ENCODE measurements at places on chromosomes 7 and 10.

- DNase-seq, result peak; percentile 32
These were observed 27.5 kb downstream of the PVRIG start for GRCh38 chr7:100247152-100247757.

GRCh38 chr10:77267703-77268675, 369.6 kb downstream of the KCNMA1 start:
- DNase-seq, result no peak

DNA sequence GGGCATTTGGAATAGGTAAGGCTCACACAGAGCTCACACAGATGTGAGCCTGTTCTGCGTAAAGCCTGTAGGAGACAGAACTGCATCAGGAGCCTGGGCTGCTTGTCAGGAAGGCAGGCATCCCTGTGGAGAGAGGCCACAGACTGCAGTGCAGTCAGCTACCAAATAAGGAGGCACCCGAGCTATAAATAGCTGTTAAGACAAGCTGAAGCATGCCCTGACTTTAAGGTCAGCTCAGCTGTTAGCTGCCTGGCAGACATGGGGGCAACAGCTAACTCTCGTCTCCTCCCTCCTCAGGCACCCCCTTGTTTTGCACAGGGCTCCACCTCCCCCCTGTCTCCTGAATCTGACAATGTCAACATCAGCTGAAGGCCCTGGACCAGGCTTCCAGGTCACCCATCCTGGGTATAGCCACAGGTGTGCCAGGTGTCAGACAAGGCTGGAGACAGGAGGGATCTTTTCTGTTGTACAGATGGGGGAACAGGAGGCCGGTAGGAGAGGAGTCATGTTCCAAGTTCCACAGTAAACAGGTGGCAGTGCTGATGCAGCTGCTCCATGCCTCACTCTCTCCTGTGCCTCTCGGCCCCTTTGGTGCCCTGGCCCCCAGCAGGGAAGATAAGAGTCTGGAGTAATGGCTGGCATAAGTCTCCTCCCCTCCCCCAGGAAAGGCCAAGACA, 27.6 kb upstream of the MKRN1 start:
- peak; percentile 41 for DNase-seq

DNA sequence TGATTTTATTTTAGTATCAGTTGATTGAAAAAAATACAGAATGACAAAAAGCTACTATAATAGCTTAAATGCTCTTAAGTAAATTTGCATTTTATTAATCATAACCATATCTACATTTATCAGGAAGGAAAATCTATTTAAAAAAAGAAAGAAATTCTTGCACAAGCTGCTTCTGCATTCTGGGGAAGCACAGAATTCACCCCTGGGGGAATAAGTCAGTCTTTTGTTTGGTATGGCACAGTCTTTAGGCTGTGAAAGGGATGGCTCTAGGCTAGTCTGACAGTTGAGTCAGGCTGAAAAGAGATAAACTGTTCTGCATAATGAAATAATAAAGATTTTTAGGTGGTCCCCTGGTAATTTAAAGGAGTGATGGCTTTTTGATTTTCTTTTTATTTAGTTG, 37.9 kb downstream of the HTR7 start:
- no peak for DNase-seq

DNA sequence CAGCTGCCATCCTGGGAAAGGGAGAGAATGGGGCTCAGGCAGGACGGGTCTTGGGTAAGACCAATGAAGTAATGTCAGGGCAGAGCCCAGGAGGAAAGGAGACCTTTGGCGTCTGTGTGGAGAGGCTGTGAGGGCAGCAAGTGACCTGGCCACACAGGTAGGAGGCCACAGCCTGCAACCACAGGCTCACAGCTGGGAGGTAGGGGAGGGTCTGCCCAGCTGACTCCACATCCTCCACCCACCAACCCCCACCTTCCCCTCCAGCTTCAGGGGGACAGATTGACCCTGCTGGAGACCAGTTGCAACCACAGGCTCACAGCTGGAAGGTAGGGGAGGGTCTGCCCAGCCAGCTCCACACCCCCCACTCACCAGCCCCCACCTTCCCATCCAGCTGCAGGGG, 262.2 kb upstream of the TCERG1L start:
- DNase-seq, result no peak

DNA sequence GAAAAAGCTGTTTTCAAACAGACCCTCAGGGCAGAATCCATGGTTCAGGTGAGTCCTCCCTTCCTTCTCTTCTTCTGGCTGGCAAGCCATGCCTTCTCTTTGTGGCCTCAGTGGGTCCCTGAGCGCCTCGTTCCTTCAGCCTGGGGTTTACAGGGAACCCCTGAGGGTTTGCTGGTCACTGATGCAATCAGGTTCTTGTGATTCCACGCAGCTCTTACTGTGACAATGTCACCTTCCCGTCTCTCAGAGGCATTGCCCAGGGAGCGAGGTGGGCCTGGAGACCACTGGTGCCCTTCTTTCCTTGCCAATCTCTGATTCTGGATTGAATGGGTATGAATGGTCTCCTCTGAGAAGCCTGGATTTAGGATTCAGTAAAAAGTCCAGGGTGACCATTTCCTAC, 132.2 kb downstream of the ADARB2 start:
- DNase-seq, result no peak

DNA sequence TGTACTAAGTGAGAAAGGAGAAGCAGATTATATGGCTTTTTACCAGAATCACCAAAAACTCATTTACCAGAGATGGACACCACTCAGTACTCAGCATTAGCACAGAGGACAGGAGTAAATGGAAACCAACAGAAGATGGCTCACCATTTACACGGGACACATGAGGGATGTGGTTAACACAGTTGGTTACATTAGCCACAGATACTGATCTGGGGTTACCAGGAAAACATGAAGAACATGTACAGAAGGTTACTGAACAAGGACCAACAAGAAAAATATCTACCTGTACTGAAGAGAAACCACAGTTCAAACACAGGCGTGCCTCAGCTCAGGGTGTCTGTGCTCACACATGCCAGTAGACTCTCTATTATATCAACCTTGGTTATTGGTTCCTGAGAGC, 1285.8 kb upstream of the SORCS1 start:
- no peak for DNase-seq

GRCh38 chr7:45092100-45092930, 3.5 kb upstream of the NACAD start:
- no peak for DNase-seq

GRCh38 chr7:107162475-107162874, 6.3 kb upstream of the HBP1 start:
- no peak for DNase-seq

GRCh38 chr7:84624927-84625326, 430.3 kb upstream of the SEMA3A start:
- DNase-seq, result no peak

DNA sequence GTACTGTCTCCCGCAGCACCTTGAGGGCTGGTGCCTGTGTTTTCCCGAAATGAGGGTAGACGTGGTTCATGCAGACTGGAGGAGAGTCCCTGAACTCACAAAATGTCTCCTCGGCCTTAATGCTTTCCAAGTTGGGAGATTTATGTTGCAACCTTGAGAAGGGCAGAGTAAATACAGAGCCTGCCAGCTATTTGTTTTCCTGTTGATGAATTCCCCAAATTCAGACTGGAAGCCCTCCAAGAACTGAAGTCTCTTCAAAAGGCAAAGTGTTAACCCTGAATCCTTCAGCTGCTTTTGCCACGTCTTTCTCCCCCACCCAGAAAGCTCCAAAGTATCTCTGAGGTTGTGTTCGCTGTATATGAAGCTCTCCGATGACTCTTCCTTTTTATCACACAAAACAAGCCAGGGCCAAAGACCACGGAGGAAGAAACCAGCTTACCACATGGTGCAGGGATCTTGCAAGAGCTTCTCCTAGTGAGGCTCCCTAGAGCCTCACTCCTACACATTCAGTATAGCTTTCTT, 254.7 kb upstream of the NFE2L3 start:
- no peak for DNase-seq

GRCh38 chr7:31123321-31123720, 71.2 kb downstream of the ADCYAP1R1 start:
- DNase-seq, result no peak

DNA sequence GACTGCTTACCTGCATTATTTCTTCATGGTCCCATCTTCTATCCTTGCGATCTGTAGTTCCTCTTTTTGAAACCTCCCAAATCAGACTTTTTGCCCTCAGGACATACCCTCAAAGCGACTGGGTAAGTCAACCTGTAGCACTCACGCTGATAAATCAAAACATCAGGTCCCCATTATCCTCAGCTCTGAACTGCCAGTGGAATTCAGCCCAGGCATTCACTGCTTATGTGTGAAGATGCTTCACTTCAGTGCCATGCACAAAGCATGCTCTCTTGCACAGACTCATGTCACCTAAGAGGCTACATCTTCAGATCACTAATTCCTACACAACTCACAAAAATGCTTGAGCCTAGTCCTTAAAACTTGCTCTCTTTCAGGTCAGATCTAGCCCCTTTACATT, 283.6 kb upstream of the KLF6 start:
- DNase-seq, result no peak

DNA sequence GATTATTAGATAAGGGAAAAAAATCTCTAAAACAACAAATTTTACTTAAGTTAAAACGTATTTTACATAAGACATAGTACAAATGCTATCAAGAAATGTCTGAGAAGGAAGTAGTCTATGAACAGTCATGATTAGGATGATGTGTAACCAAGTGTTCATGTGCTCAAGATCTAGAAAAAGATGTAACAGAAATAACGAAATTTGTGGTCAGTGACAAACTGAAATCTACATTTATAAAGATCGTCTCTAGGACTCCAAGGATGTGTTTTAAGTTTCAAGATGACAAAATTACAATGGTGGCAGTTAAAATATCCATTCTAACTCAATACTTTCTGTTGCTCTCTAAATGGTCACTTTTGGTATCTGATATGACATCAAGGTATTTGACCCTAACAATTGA, 17.2 kb downstream of the PPP3CB start:
- DNase-seq, result no peak

GRCh38 chr7:28130277-28130676, 50.3 kb downstream of the JAZF1 start:
- no peak for DNase-seq

DNA sequence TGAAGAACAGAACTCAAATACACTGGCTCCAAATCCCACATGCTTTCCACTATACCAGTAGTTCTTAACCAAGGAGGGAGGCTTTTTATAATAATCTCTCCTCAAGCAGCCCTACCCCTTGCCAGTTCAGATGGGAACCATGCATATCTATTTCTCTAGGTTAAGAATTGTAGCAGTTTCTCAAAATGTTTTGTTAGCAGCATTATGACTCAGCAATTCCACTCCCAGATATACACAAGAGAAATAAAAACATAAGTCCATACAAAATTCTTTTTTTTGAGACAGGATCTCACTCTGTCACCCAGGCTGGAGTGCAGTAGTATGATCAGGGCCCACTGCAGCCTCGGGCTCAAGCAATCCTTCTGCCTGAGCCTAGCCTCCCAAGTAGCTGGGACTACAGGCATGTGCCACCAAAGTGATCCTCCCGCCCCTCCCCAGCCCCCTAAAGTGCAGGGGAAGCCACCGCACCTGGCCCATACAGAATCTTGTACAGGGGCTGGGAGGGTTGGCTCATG, 18.1 kb downstream of the YWHAG start:
- no peak for DNase-seq

DNA sequence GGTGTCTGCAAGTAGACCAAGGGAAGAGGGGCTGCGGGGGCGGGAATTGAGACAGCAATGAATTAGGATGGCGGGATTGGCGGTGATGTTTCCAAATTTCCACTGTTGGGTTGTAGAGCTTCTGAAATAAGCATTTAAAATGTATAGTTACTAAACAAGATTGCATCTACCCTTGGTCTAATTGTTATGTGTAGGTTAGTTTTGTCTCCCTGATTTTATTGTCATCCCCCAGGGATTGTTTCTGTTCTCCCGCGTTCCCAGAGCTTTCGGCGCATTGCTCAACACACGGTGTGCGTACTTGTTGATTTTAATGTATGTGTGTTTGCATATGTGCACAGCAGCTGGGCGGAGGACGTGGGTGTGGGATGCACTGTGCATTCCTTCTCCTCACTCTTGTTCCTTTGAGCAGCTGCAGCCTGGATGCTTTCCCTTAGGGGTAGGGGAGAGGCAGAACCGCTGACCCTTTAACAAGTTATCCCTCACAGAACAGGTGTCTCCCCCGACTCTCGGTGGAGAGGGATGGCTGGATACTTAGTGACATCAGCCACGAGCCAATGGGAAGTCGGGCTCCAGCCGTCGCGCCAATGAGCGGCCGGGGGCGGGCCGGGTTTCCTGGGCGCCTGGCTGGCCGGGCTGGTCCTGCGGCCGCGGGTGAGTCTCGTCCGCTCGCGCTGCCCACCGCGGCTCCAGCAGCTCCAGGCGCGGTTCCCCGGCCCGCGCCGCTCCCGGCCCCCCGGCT, at the start of gene TSPAN33:
TSPAN33 (plus strand) TSS at position 613 of the 739 bp plus-strand sequence. CDS start 274 bp downstream, outside the sequence.
- peak; percentile 87 for DNase-seq

- no peak for DNase-seq
These were observed 49.6 kb upstream of the PSMG3 start for GRCh38 chr7:1619152-1620079.

GRCh38 chr7:111821046-111821445, 258.8 kb upstream of the IMMP2L start:
- no peak for DNase-seq

DNA sequence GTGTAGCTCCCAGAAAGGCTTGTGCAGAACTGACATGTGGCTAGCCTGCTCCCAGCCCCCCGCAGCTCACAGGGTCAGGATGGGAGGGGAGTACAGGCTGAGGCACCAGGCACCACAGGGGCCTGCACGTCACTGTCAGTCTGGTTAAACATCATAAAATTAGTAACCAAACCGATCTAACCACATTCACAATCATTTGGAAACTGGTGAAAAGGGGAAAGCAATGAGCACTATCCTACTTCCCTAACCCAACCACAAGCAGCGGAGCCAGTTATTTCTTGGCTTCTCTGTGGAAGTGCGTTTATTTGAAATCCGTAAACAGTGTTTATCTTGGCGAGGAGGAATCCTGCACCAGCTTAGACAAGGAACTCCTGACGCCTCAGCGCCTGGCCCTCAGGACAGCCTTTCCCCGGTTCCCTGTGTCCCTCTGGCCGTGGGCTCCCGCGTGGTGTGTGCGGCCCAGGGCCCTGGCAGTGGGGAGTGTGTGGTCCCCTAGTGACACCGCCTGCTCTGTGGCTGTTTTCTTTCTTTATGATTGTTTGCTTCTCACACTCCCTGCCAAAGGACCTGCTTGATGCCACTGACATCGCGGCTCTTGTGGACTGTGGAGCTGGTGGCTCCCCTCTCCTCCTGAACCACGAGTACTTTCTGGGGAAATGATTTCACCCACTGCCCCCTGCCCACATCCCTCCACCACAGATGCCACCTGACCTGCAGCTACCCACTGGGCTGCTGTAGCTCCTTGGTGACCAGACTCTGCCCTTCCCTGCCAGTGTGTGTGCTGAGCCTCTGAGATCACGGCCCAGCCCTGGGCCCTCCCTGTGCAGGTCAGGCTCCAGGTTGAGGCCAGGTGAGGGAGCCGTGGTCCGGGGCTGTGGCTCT, 38.0 kb downstream of the INPP5A start:
- no peak for DNase-seq

- no peak for DNase-seq
These were observed 3.3 kb upstream of the NEUROG3 start for GRCh38 chr10:69576334-69577011.

DNA sequence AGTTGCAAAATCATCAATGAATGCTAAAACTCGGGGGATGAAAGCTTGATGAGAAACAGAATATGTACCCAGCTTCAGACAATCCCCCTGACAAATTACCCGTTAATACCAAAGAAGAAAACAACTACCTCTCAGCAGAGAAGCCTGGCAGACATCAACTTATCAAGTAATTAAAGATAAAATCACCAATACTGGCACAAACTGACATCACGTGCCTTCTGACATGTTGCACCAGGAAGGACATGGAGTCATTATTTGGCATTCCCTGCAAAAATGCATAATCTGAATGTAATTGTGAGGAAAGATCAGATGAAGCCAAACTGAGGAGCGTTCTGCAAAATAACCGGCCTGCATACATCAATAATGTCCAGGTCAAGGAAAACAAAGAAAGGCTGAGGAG, 7.7 kb downstream of the SLIT1 start:
- no peak for DNase-seq
